ENCODE measurements at places on chromosomes 12 and 14.

GRCh38 chr14:21668377-21668776 is 5.2 kb downstream of the OR4E1 start:
- DNase-seq = no peak

DNA sequence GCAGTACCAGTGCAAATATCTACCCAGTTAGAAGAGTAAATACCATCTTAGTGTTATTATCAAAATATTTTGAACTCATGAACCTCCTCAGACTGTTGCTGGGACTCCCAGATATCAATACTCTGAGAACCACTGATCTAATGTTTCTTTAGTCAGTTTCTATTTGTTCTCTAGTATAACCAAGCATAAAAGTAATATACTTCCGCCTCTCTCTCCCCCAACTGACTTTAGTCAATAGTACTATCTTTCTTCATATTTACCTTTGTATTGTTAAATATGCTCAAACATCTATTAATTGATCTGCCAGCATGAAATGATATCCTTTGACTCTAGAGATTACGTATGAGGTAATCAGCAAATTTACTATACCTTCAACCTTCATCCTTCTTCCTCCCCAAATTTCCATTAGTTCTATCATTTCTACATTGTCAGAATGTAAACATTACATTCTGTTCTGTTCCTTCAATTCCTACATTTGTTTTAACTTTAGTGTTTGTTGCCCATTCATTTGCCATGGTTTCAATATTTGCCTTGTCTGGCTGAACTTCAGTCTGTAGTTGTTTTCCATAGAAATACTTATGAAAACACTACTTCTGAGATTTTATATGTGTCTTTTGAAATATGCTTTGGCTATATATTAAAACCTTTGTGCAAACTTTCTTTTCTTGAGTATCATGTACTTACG is 192.5 kb upstream of the PDE3A start:
- no peak for DNase-seq

GRCh38 chr14:51691176-51691575 is 39.5 kb downstream of the FRMD6 start:
- no peak for DNase-seq

DNA sequence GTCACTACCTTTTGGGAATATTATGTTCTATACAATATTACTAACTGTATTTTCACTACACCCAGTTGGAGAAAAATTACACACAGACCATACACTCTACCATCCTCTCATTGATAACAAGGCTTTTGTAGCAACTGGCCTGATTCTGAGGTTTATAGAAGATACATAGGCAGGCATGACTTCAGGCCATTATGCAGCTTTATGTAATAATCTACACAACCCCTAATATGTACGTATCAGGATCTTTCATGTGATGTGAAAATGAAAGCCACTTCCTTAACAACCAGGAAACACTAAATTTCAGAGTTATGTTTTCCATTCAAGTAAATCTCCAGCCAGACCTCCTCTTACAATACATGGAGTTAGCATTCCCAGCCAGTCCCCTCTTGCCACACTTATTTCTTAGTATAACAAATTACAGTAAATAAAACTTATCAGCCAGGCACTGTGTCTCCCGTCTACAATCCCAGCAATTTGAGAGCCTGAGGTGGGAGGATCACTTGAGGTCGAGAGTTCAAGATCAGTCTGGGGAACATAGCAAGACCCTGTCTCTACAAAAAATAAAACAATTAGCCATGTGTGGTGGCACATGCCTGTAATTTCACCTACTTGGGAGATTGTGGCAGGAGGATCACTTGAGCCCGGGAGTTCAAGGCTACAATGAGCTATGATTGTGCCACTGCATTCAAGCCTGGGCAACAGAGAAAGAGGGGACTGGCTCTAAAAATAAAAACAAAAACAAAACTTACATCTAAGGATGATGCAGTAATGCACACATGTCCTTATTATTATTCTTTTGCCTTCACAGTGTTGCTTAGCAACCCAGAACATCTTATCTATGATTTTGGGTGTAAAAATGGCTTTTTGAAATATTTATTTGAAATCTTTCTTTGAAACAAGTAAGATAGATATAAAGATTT is 10.4 kb upstream of the OSBPL8 start:
- DNase-seq = no peak

DNA sequence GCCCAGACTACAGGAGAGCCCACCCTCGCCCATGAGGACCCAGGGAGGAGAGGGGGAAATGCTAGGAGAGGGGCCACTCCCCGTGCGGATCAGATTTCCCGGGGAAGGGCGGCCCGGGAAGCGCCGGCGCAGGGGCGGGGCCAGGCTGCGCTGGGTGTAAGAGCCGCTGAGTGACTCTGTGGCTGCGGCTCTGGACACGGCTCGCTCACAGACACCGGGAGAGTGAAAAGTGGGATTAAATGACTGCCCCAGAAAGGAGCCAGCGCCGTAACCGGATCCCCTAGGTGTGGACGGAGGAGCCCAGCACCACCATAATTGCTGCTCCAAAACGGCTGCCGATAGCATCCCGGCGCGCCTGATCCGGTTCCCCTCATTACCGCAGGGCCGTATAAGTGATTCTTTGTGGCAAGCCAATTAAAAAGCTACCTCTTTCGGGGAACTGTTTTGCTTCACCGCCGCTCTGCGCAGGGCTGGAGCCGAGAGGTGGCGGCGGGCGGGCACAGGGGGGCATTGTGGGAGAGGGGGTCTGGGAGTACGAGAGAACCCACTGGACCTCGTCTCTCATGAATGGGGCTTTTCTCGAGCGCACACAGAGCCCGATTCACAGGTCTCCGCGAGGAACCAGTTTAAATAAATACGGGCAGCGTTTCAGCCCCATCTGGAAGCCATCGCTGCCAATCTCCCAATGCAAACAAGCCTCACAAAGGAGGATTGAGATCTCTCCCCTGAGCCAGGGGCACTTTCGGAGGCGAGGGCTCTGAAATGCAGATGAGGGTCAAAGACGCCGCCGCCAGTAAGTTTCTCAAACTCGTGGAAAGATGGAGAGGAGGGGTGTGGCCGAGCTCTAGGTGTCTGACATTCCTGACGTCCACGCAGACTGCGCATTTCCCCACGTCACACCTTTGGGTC is 2.5 kb downstream of the COL2A1 start:
- no peak for DNase-seq

GRCh38 chr12:2288001-2288400 is 235.2 kb downstream of the CACNA1C start:
- no peak for DNase-seq

DNA sequence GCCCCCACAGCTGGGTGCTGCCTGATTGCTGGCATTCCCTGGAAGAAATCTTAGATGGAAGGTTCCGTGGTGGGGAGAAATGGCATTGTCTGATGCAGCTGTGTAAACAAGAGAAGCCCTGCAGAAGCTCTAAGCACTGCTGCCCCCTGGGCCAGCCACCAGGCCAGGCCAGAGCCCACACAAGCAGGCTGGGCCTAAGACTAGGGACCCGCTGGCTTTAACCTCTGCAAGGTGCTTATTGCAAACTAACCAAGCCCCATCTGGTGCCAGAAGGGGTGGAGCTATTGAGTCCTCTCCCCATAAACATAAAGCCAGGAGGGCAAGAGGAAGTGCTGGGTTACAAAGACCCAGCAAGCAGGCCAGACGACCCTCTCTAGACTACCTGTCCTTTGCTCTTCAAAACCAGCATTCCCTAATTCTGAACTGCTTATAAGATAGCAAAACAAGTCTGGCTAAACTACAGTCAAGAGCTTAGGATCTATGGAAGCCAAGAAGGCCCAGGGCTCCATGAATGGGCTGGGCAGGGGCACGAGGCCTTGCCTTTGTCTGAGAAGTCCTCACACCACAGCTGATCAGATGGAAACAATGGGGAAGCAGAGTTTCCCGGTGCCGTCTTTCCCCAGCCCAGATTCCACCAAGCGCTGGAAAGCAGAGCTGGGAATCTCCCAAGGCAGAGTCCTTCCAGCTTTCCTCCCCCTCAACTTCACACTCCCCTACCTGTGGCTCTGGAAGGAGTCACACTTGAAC is 28.8 kb downstream of the P2RX4 start:
- DNase-seq = no peak
